ENCODE measurements at places on chromosomes 7 and 10.

- DNase-seq: no peak
These were observed 17.0 kb upstream of the PCBD1 start for GRCh38 chr10:70905071-70906021.

- no peak for DNase-seq
These were observed 58.2 kb downstream of the ABI1 start for GRCh38 chr10:26802527-26802926.

DNA sequence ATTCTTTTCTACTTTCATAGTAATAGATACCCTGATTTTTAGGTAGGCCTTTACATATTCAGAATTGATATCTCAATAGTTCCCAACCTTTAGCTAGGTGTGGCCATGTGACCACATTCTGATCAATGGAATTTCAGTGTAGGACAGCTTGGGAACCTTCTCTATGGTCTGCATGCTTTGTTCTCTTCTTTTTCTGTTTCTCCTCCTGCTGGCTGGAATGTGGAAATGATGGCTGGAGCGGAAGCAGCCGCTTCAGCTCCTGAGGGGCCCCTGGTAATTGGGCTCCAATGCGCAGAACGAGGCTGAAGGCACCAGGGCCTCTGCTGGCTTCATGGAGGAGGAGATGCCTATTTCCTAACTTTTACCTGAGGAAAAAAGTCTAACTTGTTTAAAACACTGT lies 152.6 kb downstream of the ZMYND11 start:
- DNase-seq: no peak

GRCh38 chr10:50614444-50615137 lies 9.2 kb downstream of the SGMS1 start:
- DNase-seq: no peak

GRCh38 chr7:31950091-31950755 lies 120.0 kb downstream of the PDE1C start:
- no peak for DNase-seq

GRCh38 chr10:97140902-97141745 lies 44.6 kb downstream of the SLIT1 start:
- DNase-seq: no peak

GRCh38 chr7:23938937-23939552 lies 229.0 kb downstream of the STK31 start:
- DNase-seq: no peak

- no peak for DNase-seq
These were observed 9.5 kb upstream of the C10orf95 start for GRCh38 chr10:102460836-102461186.

DNA sequence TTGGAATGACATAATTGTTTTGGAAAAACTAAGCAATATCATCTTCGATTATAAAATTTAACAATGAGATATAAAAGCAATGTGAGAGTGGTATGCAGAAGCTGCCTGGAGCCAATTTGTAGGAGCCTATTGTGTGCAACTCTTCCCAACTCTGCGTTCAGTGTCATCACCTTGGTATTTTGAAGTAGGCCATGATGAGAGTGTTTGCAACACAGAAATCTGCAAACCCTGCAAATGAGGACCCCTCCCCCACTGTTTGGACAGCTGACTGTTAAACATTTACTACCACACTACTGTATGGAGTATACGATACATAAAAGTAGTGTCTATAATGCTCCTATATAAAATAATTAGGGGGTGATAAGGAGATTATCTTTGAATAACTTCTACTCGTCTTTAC lies 531.3 kb downstream of the ATRNL1 start:
- no peak for DNase-seq

DNA sequence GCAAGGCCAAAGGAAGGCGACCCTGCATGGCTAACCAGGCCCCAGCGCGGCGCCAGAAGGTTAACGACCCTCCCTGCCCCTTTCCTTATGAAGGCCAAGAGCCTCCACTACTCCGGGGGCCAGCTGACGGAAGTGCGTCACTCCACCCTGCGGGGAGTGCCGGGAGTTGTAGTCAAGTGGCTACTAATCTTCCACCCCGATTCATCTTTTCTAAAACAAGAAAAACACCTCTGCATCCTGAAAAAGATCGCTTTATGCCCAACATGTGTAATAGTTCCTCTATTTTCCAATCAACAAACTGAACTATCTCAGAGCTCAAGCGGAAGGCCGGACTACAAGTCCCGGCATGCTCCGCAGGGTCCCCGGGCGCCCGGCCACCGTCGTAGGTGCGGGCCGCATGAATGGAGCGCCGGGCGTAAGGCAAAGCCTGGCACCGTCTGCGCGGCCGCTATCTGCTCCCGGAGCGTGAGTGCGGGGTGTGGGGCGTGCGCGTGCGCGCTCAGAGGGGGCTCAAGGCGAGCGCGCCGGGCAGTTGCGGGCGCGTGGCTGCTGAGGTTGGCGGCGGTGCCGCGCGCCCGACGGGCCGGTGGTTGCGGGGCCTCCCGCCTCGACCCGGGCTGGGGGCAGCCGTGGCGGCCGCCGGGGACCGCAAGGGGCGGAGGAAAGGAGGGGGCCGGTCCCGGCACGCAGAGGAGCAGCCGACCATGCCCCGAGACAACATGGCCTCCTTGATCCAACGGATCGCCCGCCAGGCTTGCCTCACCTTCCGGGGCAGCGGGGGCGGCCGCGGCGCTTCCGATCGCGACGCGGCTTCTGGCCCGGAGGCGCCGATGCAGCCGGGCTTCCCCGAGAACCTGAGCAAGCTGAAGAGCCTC lies at the start of gene ADO:
Gene ADO, plus strand, starts transcription at position 365 of the 875 bp plus-strand sequence. Its CDS starts 340 bp downstream, at position 705.
- DNase-seq: no peak

DNA sequence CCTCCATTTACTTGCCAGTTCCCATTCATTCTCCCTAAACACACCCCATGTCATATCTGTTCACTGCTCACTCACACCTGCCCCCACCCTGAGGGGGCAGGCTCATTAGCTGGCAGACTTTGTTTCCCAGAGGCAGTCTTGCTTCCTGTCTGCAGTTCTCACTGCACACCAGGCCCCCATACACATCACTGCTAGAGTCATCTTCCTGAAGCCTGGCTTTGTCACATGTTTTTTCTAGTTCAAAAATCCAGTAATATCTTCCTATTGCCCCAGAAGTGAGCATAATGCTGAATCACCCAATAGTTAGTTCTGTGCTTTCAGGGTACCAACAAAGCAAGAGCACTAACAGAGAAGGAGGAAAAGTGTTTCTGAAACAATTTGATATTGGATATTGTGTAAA lies 1.9 kb downstream of the LRRC72 start:
- no peak for DNase-seq

DNA sequence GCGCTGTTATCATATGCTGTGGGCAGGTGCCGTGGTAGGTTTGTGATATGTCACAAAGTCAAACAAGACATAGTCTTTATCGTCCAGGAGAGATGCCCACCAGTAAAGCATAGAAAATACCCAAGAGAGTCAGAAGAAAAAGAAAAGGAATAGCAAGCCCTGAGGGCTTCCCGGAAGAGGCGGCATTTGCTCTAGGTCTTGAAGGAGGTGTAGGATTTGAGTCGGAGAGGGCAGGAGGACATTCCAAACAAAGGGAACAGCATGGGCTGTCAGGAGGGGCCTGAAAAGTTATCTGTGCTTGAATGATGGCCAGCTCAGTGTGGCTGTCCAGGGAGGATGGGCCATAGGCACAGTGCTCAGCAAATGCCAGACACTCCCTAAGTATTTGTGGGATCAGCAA lies 42.2 kb downstream of the COL13A1 start:
- DNase-seq: no peak

GRCh38 chr7:1407892-1408291 lies 51.4 kb downstream of the MICALL2 start:
- DNase-seq: no peak

DNA sequence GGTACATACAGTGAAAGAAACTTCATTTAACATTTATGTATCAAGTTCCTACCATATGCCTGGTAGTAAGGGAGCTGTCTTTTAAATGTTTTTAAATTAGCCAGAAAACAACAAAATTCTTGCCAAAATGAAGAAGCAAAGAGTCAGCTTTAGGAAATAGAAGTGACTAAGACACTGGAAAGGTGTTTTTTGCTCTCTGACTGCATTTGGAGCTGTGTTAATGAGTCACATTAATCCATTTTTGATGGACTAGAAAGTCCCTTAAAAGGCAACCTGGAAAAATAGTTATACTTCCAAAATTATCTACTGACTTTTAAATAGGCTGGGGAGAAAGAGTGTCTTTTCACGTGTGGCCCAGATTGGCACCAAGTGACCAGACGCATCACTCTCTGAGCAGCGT lies 3.9 kb upstream of the COL17A1 start:
- DNase-seq: no peak

GRCh38 chr7:71348821-71349681 lies 217.1 kb downstream of the GALNT17 start:
- no peak for DNase-seq

GRCh38 chr10:26621889-26622711 lies 75.4 kb upstream of the PDSS1 start:
- no peak for DNase-seq

DNA sequence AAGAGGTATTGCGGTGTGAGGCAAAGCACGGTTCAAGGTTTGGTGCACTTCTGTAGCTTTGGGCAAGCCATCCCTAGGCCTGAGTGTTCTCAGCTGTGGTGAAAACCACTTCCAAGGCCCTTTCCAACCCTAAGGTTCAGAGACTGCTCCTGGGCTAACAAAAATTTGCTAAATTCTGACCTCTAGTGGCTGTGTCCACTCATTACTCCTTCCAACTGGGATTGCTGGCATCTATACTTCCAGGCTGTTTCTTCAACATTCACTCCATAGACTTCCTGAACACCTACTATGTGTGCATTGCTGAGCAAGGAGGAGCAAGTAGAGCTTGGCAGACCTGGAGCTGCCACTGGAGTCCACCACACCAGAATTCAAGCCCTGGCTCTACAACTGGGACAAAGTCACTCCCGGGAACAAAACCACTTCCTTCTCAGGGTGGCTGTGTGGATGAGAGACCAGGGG lies 29.3 kb upstream of the SH3PXD2A start:
- DNase-seq: no peak

DNA sequence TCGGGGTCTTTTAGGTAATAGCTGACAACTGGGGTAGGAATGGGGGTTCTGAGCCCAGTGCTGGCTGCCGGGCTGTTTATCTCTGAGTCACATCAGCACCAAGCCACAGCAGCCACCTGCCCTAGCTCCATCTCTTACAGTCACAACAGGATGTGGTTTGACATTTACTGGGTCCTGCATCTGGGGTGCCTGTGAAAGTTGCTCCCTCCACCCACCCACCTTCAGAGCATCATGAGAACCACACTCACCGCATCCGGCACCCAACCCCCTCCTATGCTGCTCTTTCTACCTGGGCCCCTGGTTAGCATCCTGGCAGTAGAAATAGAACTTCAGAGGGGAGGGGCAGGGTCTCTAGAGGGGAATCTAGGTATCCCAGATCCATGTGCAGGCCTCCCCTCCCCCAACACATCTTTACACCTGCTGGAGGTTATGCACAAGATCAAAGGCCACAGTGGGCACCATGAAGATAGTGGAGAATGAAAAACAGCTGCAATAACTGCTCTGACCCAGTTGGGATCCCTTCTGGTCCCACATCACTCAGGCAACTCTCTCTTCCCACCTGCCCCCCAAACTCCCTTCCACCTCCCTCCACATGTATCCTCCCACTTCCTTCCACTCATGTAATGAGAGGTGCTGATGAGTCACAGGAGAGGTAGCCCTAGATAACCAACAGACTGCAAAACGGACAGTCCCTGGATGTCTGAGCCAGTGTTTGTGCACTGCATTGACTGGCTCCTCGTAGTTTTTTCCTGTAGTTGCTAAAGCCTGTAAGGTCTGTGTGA lies 38.2 kb downstream of the PRSS2 start:
- DNase-seq: no peak

DNA sequence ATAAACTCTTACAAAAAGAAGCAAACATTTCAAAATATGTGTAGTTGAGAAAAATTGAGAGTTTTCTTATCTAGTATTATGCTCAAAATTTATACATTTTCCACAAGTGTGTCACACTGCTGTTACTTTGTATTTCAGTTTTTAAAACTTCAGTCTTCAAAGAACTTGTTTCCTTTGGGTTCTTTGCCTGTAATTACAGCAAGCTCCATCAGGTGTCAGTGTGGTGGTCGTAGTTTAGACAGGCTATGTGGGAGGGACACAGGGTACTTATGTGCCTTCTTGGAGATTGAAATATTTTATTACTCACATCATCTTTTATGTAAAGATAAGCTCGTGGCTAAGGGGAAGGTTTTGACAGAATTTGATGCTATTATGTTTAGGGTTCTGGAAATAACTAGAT lies 360.5 kb downstream of the FGFR2 start:
- no peak for DNase-seq

DNA sequence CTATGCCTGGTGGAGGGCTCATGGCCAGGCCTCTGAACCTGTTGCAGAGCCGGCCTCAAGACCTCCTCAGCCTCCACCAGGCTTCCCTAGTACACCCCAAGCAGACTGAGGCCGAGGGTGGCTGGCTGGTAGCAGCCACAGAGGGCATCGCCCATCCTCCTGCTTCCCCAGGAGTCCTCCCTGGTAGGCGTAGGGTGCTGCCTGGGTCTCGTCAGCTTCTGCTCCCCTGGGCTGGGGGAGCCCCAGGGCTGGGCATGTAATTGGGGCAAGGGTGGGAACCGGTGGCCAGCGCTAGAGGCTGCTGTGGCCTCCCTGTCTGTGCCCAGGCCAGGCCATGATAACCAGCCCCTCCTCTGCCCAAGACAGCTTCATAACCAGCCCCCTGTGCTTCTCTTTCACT lies 32.6 kb downstream of the TBATA start:
- DNase-seq: no peak

- no peak for DNase-seq
These were observed 18.1 kb downstream of the SHH start for GRCh38 chr7:155794196-155794595.

- no peak for DNase-seq
These were observed 671.7 kb downstream of the GATA3 start for GRCh38 chr10:8726084-8726778.

GRCh38 chr7:94059746-94060145 lies 55.6 kb upstream of the BET1 start:
- no peak for DNase-seq

DNA sequence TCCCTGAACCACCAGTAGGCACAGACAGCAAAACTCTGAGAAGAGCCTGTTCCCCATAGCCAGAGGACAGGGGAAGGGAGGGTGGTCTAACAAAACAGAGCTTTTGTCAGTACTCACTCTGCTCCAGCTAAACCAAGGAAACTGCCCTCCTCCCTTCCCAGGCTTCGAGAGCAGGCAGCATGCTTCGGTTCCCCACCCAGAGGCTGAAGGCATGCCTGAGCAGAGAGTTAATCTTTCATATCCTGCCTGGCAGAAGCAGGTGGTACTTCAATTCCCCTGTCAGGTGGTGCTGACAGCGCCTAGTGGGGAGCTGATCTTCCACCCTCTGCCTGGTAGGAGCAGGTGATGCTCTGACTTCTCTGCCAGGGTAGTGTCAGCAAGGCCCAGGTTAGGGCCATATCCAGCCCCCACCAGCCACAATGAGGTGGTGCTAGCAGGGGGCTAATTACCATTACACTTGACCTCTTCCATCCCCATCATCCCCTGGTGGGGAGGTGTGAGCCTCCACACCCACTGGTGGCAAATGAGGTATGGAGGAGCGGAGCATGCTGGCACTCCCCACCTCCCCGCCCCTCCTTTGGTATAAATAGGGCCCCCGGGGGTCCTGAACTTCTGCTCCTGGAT lies 35.1 kb downstream of the SDK1 start:
- DNase-seq: no peak

Data from thoracic aorta (tissue), 2 donors.